ENCODE measurements at places on chromosomes 7 and 10. TPM values are rescaled to one million over a fixed set of nuclear protein-coding genes. Genes with fewer than 3 reads are reported as not detected.

- no peak for DNase-seq
Observed at GRCh38 chr10:118610577-118610976, 15.1 kb upstream of the PRLHR start.

DNA sequence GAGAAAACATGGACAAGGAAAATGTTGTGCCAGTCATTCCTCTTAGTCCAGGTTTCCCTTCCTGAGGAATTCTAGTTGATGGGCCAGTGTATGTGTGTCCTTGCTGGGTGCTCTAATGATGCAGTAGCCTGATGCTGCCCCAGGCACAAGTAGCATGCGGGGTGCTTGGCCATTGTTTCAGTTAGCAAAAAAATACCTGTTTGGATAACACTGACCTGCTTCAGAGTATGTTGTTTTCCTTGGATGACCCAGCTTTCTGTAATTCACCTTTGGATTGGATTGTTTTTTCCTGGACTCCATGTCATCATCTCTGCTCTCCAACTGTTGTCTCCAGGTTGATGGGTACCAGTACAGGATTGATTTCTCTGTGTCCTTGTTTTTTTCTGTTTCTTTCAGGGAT, 169.2 kb downstream of the SND1 start:
- no peak for DNase-seq

ZP3 gene
- 2.0 TPM for polyA plus RNA-seq

TAF5 gene
- polyA plus RNA-seq: 7.4 TPM

KIN gene
- 19.1 TPM for polyA plus RNA-seq

- DNase-seq: no peak
Observed at GRCh38 chr10:57593983-57594573, 673.6 kb downstream of the IPMK start.

Measured in left renal pelvis (tissue), 4 donors.